Stimulated activated CD8-positive, alpha-beta memory T cell treated with anti-CD3 and anti-CD28 coated beads, Interleukin-4, amount 100 ng/mL, for 1 hour (primary cell): ENCODE measurements at places on chromosomes 2 and 18.

GRCh38 chr2:95287806-95288205, 9.3 kb upstream of the KCNIP3 start:
- DNase-seq, result no peak

DNA sequence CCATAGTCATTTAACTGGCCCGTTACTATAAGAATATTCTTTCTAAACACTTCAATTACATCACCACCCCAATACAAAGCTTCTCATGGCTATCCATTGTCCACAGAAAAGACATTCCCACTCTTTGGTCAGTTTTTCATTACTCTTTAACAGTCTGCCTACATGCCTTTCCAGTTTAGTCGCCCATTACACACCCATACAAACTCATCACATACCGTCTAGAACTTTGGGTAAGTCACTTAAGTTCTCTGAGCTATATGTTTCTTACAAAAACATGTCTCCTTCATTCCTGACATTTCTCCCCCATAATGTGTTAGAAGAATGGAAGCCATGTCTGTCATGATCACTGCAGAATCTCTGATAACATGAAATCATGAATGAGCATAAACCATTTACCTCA, 108.2 kb upstream of the STK17B start:
- DNase-seq, result no peak

DNA sequence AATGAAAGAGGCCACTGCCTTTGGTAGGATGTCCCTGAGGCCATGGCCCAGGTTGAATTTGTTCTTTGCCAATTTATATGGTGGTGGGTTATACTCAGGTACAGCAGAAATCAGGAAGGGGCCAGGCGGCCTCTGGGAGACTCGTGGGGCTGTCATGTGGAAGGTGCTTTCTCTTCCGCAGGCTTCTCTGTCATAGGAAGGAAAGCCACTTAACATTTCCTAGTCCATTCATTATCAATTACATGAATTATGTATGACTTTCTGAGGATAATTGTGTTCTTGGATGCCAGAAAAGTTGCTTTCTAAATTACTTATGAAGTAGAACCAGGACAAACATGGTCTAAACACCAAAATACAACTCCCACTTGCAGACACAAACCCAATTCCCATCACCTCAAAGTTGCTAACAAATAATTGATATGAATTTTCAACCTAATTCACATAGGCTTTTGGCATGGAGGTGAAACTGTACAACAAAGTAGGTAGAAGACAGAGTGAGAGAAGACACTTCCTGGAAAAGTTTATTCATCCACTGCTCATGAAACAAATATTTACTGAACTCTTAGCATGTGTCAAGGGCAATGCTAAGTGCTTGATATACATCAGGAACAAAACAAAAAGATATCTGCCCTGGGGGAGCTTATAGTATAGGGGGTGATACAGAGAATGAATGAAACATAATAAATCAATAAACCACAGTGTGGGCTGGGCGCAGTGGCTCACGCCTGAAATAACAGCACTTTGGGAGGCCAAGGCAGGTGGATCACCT, 50.5 kb upstream of the CHMP1B start:
- no peak for DNase-seq

GRCh38 chr18:55307505-55307904, 280.5 kb downstream of the TCF4 start:
- DNase-seq, result no peak

DNA sequence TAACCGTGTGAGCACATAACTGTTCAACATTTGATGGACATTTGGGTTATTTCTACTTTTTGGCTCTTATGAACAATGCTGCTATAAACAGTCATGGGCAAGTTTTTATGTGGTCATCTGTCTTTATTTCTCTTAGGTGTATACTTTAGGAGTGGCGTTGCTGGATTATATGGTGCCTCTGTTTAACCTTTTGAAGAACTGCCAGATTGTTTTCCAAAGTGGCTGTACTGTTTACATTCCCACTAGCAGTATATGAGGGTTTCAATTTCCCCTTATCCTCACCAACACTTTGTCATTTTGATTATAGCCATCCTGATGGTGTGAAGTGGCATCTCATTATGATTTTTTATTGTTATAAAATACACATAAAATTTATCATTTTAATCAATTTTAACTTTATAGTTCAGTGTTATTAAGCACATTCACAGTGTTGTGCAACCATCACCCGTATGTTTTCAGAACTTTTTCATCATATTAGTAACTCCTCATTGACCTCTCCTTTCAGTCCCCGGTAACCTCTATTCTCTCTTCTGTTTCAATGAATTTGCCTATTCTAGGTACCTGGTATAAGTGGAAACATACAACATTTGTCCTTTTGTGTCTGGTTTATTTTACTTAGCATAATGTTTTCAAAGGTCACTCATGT, 55.4 kb downstream of the EML4 start:
- no peak for DNase-seq

- DNase-seq, result no peak
These were observed 3.2 kb downstream of the MTHFD2 start for GRCh38 chr2:74201596-74201995.

GRCh38 chr2:188322569-188323551, 31.2 kb downstream of the GULP1 start:
- DNase-seq, result no peak

DNA sequence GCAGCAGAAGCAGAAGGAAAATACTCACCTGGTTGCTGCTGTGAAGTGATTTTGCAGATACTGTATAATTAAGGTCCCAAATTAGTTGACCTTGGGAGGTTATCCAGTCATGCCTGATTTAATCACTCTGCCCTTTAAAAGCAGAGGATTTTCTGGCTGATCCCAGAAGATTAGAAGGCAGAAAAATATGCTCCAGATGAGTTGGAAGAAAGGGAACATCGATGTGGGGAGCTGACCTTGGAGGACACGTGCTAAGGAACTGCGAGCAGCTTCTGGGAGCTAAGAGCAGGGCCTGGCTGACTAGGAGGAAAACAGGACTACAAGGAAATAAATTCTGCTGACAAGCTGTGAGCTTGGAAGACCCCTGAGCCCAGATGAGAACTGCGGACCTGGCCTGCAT, 13.3 kb upstream of the DYM start:
- no peak for DNase-seq

- no peak for DNase-seq
These were observed 117.5 kb upstream of the NCKAP5 start for GRCh38 chr2:133685636-133686215.

- DNase-seq, result no peak
These were observed 12.8 kb downstream of the CUL3 start for GRCh38 chr2:224572338-224572737.

DNA sequence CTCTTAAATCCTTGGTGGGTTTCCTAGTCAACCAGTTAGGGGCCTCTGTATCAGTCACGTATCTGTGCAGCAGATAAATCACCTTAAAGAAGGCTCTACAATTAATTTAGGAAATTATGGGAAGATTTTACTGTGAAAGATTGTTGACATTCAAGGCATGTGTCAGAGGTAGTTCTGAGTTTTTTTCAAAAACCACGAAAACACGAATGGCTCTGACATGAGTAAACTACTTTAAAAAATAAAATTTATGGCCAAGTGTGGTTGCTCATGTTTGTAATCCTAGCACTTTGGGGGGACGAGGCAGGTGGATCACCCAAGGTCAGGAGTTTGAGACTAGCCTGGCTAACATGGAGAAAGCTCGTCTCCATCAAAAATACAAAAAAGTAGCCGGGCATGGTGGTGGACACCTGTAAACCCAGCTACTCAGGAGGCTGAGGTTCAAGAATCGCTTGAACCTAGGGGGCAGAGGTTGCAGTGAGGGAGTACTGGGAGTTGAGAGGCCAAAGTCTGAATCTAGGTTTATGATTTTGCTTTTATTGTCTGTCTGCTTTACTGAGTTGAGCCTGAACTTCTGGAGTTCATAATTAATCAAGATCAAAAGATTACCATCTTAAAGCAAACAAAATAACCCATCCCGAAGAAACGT, 77.1 kb downstream of the SPRED2 start:
- no peak for DNase-seq

- DNase-seq, result no peak
These were observed 57.8 kb upstream of the NABP1 start for GRCh38 chr2:191620144-191620543.

- DNase-seq, result no peak
These were observed 4.6 kb upstream of the SEH1L start for GRCh38 chr18:12943215-12943614.

DNA sequence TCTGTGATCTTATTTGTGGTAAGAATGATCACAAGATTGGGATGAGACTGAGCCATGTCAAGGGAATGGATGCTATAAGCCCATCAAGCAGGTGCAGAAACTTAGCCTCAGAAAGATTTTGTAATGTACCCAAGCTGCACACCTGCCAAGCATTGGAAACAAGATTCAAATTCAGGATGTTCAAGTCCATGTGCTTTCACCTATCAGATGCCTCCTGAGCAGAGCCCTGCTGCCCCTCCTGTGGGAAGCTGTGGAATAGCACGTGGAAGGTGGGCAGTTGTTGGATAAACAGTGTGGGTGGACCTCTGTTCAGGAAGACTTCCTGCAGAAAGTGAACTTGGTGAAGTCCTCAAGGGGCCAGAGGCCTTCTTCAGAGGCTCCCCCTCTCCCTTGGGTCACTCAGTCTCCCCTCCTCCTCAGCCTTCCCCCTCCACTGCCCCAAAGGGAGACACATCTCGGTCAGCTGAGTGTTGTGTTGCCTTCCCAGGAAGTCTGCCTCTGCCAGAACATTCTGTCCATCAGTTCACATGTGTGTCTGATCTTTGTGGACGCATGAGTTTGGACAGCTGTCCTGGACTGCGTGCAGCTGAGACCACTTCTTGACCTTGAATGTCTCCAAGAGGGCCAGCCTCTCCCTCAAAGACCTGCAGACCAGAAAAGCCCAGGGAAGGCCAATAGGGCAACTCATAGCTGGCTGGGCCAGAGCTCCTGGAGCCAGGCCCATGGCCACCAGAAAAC, 186.1 kb downstream of the INHBB start:
- no peak for DNase-seq

DNA sequence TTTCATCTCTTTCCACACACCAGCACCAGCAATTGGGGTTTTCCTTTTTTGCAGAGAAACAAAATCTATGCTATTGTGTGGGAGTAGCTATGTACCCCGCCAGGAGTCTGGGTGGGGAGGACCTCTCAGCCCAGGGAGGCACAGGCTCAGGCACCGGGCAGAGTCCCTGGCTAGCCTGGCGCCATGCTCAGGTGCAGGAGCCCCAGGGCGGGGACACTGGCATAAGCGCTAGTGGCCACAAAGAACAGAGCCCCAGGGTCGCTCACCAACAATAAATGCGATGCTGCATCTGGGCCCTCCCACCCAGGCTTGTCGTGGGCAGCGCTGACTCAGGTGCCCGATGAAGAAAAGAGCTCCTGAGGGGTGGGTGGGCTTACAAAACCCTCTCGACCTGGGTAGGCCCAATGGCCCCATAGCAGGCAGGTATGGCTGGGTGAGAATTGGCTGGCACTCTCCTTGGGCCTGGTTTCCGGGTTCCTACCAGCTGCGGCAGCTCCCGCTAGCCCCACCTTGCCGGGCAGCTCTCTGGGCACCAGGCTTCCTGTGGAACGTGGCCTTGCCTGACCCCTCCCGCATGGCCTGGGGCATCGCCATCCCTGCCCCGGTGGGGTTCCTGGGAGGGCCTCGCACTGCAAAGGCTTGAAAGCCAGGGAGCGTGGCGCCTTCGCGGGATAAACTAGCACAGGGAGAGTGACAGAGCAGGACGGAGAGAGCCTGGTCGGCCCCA, 31.8 kb upstream of the COL6A3 start:
- DNase-seq, result no peak

- no peak for DNase-seq
These were observed 603.6 kb upstream of the RAB6C start for GRCh38 chr2:129375632-129376425.

- DNase-seq, result no peak
These were observed 1.1 kb downstream of the NIFK start for GRCh38 chr2:121735518-121736074.

DNA sequence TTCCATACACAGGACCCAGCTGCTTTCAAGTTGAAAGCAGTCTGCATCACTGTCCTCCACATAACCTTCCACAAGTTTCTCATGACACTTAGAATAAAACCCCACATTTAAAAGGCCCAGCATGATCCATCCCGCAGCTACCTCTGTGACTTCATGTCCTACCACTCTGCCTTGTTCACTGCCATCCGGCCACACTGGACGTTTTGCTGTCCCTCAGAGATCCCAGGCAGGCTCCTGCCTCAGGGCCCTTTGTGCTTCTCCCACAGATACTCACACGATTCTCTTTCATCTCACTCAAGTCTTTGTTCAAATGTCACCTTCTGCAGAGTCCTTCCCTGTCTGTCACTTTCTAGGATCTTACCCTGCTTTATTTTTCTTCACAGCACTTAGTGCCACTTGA, 232.9 kb upstream of the BOD1L2 start:
- DNase-seq, result no peak
